GM04504 (cell line): ENCODE measurements at places on chromosomes 2 and 18.

DNA sequence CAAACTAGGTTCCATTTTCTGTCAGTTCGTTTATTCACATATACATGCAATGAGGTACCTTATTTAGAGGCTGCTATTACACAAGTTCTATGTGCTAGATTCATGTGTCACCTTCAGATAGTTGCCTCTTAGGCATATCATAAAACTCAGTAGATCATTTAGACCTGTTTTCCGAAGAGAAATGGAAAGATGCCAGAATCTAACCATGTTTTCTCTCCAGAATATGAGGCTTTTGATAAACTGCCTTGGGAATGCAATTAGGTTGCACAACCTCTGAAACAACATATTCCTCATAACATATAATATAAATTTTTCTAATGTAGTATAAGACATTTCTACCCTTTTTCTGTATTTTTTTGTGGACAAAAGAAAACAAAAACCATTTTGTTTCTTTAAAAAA lies 108.1 kb downstream of the PRPF40A start:
- DNase-seq, result no peak

DNA sequence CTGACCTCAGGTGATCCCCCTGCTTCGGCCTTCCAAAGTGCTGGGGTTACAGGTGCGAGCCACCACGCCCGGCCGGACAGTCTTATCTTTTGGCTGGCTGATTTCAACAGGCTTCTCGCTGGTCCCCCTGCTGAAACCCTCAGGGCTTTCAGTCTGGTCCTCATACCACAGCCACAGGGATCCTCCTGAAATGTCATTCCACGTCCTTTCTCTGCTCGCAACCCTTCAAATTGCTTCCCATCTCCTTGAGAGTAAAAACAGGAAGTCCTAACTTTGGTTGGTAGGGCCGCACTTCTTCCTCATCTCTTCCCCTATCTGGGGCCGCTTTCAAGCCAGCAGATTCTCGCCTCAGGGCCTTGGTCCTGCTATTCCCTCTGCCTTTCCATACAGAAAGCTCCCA lies 1.4 kb upstream of the CAB39 start:
- DNase-seq, result no peak

GRCh38 chr2:237333748-237334147 lies 80.2 kb downstream of the COL6A3 start:
- DNase-seq, result no peak

DNA sequence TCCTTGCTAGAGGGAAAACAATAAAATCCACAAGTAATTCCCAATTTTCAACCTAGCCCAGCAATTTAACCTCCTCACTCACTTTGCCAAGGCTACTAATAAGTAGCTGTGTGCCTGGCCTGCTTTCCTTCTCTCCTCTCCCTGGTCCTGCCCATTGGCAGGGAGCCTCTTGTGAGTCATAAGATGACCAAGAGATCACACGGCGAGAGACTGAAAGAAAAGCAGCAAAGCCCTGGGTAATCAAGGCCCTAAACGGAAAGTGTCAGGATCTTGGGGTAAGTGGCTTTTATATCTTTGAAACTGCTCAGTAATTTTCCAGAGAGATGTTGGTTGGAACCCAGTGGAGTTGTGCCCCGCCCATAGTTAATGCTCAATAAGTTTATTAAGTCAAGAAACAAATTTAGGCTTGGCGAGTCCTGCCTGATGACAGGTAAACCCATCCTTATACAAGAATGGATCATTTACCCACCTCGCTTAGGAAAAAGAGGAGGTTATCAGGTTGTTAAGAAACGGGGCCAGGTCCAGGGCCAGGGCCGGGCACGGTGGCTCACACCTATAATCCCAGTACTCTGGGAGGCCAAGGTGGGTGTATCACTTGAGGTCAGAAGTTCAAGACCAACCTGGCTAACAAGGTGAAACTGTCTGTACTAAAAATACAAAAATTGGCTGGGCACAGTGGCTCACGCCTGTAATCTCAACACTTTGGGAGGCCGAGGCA lies 10.0 kb upstream of the ADAM17 start:
- DNase-seq, result peak; percentile 93

DNA sequence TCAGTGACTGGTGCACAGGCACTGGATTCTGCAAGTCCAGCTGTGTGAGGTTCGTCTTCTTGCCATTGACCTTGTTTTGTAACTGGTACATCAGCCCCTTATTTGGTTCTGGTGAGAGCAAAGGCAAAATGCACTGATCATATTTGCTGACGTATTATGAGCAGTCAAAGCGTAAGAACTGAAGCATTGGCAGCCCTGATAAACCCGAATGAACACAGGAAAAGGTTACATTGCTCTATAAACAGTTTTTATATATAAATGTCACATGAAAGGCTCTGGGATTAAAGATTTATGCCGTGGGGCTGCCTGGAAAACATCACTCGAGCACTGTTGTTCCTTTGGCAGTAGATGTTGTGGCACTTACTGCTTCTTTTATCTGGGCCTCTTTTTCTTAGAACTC lies 167.9 kb downstream of the IRS1 start:
- DNase-seq, result no peak

- peak; percentile 3 for DNase-seq
These were observed 58.7 kb downstream of the C18orf54 start for GRCh38 chr18:54416436-54416835.

- DNase-seq, result no peak
These were observed 26.6 kb downstream of the METTL8 start for GRCh38 chr2:171407030-171407675.

DNA sequence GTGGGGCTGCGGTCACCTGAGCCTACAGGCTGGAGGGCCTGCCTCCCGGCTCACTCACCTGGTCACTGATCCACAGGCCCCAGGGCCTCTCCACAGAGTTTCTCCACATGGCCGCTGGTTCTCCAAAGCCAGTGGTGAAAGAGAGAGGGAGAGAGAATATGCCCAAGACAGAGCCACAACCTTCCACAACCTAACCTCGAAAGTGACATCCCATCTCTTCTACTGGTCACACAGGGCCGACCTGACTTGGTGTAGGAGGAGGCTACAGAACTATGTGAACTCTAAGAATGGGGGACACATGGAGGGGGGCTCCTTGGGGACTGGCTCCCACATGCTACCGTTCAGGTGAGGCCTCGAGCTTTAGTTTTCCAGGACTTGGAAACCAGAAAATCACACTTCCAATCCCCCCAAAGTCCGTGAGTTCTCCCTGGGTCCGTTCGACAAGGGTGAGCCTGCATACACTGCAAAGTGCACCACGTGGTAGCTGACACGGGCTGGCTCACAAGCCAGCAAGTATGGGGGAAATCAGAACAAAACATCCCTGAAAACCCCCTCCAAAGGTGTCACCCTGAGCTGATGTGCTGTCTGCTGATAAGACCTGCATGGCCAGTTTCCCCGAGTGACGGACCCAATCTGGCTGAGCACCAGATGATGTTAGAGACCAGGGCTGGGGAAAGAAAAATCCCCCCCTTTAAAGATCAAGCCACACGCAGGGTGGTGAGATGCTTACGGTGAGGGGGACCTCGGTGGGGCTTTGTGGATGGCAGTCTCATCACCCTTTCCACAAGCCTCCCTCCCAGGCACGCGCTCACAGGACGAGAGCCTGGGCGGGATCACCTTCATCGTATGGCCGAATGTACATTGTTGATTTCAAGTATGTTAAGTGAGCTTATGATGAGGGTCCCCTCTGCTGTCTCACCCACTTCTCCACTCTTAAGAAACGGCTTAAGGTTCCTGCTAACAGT lies 54.2 kb upstream of the SEMA4C start:
- no peak for DNase-seq

DNA sequence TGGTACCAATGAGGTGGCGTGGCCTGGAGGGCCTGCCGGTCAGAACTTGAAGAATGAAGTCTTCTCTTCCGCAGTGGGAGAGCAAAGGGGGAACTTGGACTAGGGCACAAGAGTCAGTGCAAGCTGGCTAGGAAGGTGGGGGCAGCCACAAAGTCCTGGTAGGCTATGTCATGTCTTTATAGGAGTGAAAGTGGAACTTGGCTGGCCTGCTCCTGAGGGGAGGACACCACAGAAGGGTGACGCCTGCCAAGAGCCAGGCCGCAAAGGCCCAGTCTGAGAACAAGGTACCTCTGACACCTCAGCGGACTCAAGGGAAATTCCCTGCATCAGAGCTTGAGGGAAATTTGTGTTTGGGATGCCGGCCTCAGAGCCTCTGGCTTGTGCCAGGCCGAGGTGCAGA lies 32.2 kb upstream of the MAP3K20 start:
- DNase-seq, result no peak

GRCh38 chr2:192534072-192534471 lies 339.3 kb upstream of the TMEFF2 start:
- DNase-seq, result no peak

DNA sequence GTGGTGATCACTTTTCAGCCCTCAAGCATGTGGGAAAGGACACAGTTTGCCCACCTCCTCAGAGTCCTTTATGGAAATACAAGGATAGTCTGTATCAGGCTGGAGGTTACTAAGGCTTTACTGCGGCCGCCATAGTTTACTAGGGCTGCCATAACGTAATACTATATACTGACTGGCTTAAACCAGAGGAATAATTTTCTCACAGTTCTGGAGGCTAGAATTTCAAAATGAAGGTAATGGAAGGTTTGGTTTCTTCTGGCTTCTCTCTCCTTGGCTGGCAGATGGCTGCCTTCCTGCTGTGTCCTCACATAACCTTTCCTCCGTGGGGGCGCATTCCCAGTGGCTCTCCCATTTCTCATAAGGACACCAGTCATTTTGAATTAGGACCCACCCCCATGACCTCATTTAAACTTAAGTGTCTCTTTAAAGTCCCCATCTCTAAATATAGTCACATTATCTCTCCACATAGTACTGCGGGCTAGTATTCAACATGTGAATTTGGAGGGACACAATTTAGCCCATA lies 12.5 kb upstream of the ATIC start:
- DNase-seq, result no peak

GRCh38 chr2:135409436-135409835 lies 121.6 kb downstream of the ZRANB3 start:
- no peak for DNase-seq

- no peak for DNase-seq
These were observed 87.0 kb downstream of the LIPG start for GRCh38 chr18:49648811-49649210.

- no peak for DNase-seq
These were observed 11.6 kb upstream of the COX7A2L start for GRCh38 chr2:42372474-42373200.

DNA sequence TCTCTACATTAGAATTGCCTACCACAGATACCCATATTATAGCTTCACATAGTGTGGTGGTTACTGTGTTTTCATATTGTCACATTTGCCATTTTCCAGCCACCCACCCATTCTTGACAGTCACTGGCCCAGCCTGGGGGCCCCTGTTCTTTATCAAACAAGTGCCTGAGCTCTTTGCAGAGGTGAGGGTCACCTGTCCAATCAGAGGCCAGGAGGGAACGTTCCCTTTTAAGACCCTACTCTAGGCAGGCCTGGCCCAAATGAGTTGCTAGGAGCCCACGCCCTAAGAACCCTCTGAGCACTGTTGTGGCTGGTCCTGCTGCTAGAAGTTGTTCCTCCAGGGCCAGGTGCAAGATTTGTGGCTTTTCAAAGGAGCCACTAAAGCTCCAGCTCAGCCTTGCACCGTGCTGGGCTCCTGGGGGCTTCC lies 5.2 kb downstream of the IL37 start:
- no peak for DNase-seq

DNA sequence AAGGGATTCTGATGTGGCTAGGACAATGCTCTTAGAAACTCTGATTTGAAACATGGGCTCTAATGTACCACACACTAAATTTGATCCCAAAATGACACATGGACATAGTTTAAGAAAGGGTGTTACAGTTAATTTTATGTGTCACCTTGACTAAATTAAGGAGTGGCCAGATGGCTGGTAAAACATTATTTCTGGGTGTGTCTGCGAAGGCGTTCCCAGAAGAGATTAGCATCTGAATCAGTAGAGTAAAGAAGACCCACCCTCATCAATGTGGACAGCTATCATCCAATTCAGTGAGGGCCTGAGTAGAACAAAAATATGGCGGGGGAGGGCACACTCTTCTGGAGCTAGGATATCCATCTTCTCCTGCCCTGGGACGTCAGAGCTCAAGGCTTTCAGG lies 283.1 kb upstream of the CHAC2 start:
- no peak for DNase-seq

GRCh38 chr18:36567800-36568199 lies 261.0 kb downstream of the TPGS2 start:
- DNase-seq, result no peak

- no peak for DNase-seq
These were observed 196.4 kb downstream of the ARL4C start for GRCh38 chr2:234300391-234300925.

GRCh38 chr18:72674710-72675109 lies 130.6 kb upstream of the CBLN2 start:
- DNase-seq, result no peak

GRCh38 chr2:181128199-181128598 lies 147.8 kb downstream of the UBE2E3 start:
- no peak for DNase-seq

DNA sequence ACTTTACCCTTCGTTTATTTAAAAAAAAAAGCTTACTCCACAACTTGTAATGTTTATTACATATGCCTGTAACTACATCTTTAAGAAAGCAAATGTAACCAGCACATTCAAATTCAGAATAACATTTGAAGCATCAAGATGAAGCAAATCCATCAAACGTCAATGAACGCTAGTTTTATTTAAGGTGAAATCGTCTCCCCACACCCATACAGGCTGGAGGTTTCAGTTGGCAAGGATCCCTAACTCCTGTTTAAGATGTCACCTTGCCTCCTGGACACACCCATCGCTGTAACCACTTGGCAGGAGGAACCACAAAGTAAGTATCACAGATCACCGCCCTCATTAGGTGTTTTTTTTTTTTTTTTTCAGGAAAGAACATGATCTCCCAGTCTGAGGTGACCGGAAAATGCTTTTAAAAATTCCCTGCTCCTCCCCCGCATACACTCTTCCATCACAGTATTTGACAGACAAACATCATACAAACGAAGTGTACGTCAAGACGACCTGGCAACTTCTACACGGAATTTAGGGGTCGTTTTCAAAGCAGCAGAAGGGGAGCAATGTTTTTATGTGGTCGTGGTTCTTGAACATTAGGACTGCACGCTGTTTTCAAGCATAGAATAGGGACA lies 19.7 kb upstream of the STPG4 start:
- DNase-seq, result peak; percentile 40

- no peak for DNase-seq
These were observed 31.9 kb downstream of the PIKFYVE start for GRCh38 chr2:208297961-208298360.

DNA sequence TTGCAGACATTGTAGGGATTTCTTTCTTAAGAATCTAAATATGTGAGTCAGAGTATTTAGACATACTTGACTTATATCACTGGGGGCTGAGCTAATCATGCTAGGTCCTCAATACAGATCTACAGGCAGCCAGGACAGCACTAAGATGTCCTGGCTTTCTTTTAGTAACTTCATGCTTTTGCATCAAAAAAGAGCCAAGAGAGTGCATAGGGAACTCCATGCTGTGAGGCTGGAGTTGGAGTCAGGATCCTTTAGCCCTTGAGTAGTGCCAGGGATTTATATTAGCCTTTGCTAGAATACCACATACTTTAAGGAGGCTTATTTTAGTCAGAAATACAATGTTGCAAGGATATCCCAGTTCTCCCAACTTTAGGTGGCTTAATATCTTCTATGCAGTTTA lies 289.7 kb downstream of the CCDC85A start:
- no peak for DNase-seq
